Heart left ventricle (tissue), 16 donors: ENCODE measurements at places on chromosomes 2 and 18.

GRCh38 chr18:10298346-10298745 lies 156.1 kb upstream of the APCDD1 start:
- DNase-seq, result no peak

- peak; percentile 40 for DNase-seq
Measured at GRCh38 chr2:113126845-113127645, at the start of gene IL1RN. TSS of gene IL1RN (plus strand) at chr2:113127598. CDS start at chr2:113127625, 27 bp downstream.

GRCh38 chr2:239581352-239581901 lies 180.6 kb upstream of the HDAC4 start:
- no peak for DNase-seq

- no peak for DNase-seq
Measured at GRCh38 chr2:36659872-36660312, 36.6 kb upstream of the VIT start.

GRCh38 chr2:33190393-33190937 lies 243.7 kb downstream of the LTBP1 start:
- no peak for DNase-seq

GRCh38 chr2:111030260-111030891 lies 90.3 kb upstream of the BCL2L11 start:
- no peak for DNase-seq

DNA sequence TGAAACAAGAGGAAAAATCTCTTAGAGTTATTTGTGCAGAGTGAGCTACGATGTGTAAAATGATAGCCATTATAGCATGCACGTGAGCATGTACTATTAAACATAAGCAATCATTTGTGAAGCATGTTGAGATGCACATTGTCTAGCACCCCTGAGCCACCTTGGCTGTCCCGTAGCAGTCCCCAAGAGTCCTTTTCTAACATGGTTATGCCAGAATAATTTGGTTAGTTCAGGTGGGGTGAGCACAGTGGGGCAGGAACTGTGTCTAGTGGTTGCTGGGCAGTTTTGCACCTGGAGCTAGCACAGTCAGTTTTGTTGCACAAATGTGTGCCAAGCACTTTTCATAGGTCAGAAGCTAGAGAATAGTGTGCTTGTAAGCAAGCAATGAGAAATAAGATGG lies 809.8 kb downstream of the RNF144A start:
- no peak for DNase-seq

GRCh38 chr2:102116630-102117471 lies 25.7 kb upstream of the IL1R1 start:
- DNase-seq, result peak; percentile 47

- DNase-seq, result no peak
Measured at GRCh38 chr18:59469463-59470180, 110.6 kb upstream of the LMAN1 start.

DNA sequence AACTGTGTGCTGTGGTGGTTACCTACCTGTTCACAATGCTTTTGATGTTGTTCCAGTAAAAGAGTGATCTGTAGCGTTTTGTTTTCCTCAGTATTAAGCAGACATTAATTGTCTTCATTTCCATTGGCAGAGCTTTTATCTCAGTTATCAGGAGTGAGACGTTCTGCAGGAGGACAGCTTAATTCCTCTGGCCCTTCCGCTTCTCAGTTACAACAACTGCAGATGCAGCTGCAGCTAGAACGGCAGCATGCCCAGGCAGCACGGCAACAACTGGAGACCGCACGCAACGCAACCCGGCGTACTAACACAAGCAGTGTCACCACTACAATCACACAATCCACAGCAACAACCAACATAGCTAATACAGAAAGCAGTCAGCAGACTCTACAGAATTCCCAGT lies 78.3 kb downstream of the KCMF1 start:
- DNase-seq, result no peak

- peak; percentile 49 for DNase-seq
Measured at GRCh38 chr2:217277646-217278398, 418.0 kb upstream of the TNP1 start.

- DNase-seq, result no peak
Measured at GRCh38 chr2:45782986-45783385, 131.5 kb downstream of the PRKCE start.

GRCh38 chr2:207395535-207396251 lies 134.1 kb upstream of the CREB1 start:
- DNase-seq, result no peak

DNA sequence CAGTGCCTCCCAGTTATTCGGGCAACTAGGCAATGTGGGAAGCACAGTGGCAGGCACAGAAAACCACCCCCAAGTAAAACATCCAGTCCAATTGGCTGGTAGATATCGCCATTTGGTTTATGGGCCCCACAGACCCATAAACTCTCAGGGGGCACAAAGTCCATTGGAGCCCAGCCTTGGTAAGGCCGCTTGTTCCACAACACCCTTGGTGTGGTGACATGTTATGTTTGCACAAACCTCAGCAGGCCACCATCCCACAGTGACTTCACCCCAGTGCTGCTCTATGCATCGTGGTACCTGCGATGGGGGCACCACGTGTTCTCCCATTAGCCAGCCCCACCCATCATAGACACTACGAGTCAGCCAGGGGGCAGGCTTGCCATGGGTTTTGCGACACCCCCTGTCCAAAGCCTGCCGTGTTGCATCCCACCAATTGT lies 18.5 kb downstream of the PHOSPHO2 start:
- DNase-seq, result no peak

DNA sequence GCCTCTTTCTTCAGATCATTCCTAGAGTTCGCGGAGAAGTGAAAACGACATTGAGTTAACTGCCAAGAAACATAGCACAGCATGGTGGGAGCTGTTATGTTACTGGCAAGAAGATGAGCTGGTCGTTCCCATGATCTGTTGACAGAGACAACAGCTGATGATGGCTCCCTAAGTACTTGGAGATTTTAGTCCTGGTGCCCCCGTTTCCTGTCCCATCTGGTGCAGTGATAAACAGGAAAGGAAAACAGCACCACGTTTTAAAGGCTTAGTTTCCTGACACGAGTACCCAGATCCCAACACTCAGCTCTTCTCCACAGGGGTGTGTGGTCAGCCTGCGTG lies 56.4 kb upstream of the KCNG2 start:
- no peak for DNase-seq

GRCh38 chr18:12768625-12769024 lies 65.8 kb downstream of the PSMG2 start:
- no peak for DNase-seq

GRCh38 chr2:127985735-127986134 lies 42.1 kb downstream of the SAP130 start:
- peak; percentile 47 for DNase-seq

DNA sequence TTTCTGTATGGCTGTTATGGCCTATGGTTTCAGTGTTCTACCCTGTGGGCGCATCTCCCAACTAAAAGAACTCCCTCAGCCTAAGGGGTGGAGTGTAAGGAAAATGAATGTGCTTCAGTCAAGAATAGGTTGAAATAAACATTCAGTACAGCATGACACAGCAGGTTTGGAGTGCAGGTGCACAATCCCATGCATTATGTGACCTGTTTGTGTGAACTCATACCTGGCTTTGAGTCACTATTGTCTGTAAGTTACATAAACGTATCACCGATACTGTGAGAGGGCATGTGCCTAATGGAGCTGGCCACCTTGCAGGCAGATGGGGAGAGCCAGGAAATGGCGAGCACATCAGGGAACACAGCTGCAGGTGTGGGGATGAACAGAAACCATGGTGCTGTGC lies 216.0 kb downstream of the DSEL start:
- no peak for DNase-seq

DNA sequence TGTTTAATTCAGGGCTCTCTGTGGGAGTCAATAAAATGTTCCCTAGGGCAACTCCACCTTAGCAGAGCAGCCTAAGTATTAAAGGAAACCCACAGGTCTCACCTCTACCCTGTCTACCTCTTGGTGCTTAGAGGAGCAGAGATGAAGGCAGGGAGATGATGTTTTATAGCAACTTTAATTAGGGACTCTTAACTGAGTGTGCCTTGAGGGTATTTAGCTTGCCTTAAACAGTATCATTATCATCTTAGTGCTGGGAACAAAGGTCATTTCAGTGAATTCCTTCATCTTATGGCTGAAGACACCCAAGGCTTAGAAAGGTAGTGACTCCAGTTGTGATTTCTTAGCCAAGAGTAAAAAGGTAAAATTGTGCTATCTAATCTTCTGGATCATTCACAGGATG lies 26.7 kb downstream of the VIL1 start:
- no peak for DNase-seq

DNA sequence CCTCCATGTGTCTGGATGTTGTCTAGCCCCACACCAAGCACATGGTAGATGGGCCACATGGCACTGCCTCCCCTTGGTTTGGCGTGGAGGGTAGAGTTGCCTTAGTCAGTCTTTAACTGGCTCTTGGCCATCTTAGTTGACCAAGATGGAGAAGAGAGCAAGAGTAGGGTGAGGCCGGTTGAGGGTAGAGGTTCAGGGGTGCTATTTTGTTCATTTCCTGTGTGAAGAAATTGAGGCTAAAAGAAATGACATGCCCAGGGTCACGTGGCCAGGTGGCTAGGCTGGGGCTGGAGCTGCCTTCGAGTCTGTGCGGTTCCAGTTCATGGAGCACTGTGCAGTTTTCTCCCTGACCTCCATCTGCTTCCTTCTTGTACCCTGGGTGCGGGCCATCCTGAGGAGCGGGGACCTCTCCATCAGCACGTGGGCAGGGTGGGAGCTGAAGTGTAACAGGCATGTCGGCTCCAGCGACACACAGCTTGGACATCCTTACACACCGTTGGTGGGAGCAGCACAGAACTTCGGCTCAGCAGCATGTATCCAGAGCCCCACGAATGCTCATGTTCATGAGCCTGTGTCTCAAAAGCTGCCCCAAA lies 213.2 kb downstream of the GBX2 start:
- DNase-seq, result no peak

- no peak for DNase-seq
Measured at GRCh38 chr18:6811816-6812215, 82.3 kb downstream of the ARHGAP28 start.

- no peak for DNase-seq
Measured at GRCh38 chr2:197575987-197576386, 60.1 kb downstream of the MOB4 start.

DNA sequence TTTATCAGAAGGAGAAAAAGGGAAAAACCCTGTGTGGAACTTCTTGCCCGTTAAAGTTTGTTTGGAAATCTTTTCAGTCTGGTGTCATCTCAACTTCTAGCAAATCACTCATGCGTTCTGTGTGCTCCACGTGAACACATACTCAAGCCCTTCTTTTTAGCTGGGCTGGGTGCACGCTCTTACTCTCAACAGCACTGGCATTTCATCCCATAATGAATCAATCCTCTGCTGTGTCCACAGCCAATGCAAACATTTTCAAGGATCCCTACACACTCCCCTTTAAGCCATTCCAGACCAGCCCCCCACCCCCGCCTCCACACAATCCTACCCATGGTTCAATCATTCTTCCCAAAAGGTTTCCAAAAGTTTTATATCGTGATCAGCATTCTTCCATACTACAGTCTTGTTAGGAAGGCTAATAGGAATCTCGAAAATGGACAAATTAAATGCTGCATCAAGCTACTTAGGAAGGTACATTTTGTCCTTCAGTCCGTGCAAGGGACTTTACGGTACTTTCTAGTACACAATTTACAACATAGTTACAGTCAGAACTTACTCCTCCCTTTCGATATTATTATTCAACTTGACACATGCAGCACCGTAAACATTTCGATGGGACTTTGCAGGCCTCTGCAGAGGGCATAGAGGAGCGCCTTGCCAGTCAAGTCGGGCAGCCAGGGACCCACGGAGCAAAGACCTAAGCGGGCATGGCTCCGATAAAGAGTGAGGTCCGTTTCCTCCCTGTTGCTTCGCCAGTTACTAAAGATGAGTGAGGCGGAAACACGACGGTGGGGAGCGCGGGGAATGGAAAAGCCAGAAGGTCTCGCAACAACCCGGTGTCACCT lies 1.4 kb downstream of the PTGR3 start:
- DNase-seq, result no peak

- no peak for DNase-seq
Measured at GRCh38 chr2:152166633-152167032, 8.9 kb downstream of the STAM2 start.

GRCh38 chr2:225457482-225457881 lies 58.0 kb downstream of the NYAP2 start:
- no peak for DNase-seq

GRCh38 chr2:43762286-43762685 lies 11.6 kb upstream of the DYNC2LI1 start:
- DNase-seq, result no peak

- no peak for DNase-seq
Measured at GRCh38 chr2:177726931-177727348, 334.4 kb downstream of the AGPS start.

DNA sequence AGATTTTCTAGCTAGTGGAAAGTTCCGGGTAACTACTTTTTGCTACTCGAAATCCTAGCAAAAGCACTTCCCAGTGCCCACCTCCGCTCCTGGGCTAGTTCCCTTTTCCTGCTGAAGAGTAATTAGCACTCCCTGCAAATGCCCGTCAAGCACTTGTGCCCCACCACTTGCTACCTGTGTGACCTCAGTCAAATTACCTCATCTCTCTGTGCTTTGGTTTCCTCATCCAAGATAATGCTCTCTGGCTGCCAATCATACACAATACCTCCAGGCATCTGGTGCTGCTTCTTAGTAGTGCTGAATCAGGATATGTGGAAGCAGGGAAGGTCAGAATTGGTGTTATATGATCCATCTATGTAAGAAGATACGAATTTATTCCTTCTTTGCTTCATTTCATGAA lies 102.1 kb upstream of the CDCA7 start:
- DNase-seq, result no peak

GRCh38 chr18:41025666-41026065 lies 929.4 kb upstream of the PIK3C3 start:
- no peak for DNase-seq

DNA sequence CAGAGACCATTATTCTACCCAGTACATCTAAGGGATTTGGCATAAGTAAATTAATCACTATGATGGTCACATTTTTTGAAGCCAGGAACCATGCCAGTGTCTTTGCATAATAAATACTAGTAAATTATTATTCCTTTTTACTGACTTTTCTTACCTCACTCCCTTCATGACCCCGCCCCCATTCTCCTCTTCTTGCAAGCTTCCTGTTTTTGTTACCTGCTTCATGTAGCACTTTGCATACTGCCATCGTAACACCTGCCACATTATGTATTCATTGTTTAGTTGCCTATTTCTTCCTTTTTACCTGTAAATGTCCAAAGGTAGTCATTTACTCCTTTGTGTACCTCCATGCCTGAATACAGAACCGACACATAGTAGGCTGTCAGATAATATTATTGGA lies 309.5 kb downstream of the KIAA1328 start:
- no peak for DNase-seq

DNA sequence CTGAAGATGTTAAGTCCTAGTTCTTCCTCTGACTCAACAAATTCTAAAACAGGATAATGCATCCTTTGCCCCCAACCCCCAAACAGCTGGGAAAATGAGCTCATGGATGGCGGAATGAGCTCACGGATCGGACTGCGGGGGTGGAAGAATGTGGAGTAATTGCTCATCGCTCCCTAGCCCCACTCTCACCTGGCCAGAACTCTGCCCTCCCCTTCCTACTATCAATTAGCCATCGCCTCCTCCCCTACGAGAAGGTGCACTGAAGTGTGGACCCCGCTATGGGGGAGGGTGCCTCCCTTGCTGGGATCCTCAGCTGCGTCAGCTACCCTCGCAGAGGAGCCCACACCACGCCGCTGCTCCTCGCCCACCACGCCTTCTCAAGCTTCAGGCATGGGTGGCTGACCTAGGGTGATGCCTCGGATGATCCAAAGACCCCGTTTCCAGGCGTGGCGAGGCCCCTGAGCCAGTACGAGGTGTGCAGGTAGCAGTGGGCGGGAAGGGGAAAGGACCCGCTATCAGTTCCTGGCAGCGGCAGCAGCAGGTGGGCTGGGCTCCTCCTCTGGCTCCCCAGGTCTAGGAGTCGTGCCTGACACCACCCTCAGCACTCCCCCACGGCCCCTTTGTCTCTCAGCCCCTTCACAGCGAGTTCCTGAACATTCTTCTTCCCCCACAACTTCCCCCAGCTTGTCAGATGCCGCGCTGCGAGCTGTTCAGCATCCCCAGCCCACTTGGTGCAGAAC lies 82.1 kb upstream of the POMC start:
- no peak for DNase-seq
